ENCODE measurements at places on chromosomes 6 and 20.

- no peak for DNase-seq
These were observed 133.0 kb downstream of the OGFRL1 start for GRCh38 chr6:71421611-71422010.

GRCh38 chr6:18562726-18563125 is 175.6 kb downstream of the RNF144B start:
- DNase-seq: no peak

DNA sequence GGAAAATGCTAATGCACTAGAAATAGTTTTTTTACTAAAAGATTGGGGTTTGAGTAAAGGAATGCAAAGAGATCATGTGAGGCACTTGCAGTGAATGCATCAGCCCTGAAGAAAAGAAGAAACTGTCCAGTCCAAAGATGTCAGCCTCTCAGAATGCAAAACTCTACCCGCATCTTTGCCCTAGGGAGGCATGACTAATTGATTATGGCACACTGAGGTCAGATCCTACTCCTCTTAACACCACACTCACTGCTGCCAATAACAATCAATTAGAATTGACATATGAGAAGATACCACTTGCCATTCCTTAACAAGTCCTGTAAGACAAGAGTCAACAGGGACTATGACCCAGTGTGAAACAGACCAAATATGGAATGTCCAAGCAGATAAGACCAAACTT is 262.3 kb upstream of the PLN start:
- DNase-seq: no peak

DNA sequence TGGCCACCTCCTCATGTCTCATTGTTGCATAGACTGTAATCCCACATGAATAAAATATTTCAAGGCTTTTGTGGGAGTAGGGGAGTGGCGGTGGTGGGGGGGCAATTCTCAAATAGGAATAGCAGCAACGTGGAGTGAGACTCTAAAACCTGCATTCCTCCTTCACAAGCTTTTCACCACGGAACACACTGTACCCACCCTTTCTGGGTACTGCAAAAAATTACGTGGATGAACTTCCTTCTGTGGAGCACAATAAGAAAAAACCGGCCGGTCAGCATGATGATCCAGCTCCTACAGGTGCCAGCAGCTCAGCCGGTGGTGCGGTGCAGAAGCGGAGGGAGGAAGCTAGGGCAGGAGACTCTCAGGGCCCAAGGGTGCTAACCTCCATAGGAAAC is 930 bp upstream of the RRAGD start:
- DNase-seq: no peak

DNA sequence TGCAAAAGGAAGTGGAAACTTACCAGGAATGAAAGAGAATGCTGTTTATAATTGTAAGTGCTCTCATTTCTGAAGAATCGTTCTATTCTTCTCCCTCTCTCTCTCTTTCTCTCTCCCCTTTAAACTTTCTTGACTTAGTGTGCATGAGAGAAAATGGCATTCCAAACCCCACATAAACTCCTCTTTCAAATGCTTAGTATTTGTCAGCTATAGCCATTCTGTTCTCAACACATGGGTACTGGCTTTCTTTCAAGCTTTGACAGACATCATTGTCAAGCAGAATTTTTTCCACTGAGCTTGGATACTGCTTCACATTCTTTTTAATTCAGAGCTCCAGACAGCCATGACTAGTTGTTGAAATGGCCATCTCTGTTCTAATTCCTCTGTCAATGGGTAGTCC is 51.1 kb upstream of the PREP start:
- DNase-seq: no peak

DNA sequence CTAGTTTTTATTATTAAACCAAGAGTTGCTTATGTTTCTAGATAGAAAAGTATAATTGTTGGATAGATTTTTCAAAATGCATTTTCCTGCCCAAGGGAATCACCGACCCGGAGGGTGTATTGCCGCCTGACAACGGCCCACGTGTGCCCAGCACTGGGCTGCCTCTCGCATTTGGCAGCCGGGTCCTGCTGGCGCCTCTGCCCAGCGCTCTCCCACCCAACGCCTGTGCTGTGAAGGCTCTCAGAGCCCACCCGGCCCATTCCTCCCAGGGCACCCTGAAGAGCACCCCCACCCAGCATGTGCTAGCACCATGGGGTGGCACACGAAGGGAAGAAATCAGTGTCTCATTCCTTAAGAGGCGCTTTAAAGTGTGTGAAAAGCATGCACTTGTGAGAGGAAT is 88.3 kb upstream of the AFDN start:
- DNase-seq: no peak

All from stimulated activated CD8-positive, alpha-beta memory T cell treated with anti-CD3 and anti-CD28 coated beads, Interleukin-2, amount 100 ng/mL, for 1 hour (primary cell).